T-helper 22 cell (primary cell): ENCODE measurements at places on chromosomes 7 and 10.

DNA sequence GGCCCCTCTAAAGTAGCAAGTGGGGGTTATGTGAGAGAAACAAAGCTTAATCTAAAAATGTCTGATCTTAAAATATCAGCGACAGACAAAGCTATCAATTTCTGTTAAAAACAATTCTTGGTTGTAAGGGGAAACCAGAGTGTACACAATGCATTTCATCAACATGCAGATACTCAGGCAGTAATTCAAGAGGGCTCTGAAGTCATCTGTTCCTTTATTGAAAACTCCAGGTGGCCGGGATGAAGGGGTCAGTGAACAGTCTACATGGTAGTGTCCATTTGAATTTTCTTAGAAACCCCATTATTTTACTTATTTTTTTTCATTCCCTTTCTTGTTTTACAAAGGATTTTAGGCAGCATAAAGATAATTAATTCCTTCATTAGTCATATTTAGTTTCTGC is 36.7 kb upstream of the BTBD16 start:
- DNase-seq = no peak

GRCh38 chr10:131440405-131441360 is 129.2 kb upstream of the TCERG1L start:
- DNase-seq = no peak

- DNase-seq = no peak
Measured at GRCh38 chr7:41103331-41103730, 599.6 kb downstream of the INHBA start.

DNA sequence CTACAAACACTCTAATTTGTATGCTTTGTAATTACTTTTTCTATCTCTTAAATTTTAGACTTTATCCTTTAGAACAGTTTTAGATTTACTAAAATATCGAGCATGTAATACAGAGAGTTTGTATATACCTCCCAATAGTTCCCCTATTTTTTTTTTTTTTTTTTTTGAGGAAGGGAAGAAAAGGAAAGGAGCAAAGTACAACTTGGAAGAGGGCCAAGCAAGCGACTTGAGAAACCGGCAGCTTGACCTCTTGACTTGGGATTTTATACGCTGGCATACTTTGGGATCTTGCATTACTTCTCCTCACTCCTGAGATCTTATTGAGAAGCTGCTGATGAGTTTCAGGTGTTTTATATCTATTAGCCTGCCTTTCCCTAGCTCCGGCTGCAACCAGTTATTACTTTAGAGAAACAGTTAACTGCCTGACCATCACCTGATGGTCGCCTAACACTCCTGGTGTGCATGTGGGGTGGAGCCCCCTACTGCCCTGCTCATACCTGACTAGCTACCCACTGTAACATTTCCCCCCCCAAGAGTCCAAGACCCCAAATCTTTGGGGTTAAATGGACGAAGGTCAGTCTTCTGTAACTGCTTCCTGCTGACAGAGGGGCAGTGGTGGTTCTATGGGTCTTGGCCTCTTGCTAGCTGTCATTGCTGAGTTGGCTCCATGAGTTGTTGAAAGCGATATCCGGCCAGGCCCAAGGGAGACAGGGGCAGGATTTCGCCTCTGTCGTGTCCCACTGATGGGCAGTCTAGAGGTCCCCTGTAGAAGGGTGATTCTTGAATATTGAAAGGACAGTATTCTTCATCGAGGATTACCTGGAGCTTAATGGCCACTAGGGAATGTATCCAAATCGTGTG is 28.5 kb downstream of the MKLN1 start:
- DNase-seq = no peak

DNA sequence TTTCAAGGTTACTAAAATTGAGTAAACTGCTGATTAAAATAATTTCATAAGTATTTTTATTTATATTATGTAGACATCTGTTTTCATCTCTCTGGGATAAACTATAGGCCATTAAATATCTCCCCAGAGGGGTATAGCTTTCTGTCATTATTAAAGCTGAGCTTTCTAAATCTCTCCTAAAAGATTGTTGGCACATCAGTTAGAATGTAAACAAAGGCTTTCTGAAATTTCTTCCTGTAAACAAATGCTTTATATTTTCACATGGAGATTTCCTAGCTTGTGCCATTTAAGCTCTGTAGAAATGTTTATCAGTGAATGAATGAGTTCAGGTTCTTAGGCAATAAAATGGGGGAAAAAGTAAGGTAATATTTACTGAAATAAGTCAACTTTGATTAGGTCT is 35.7 kb downstream of the PPP1R9A start:
- DNase-seq = no peak

GRCh38 chr7:91342346-91342745 is 78.1 kb downstream of the FZD1 start:
- DNase-seq = no peak

GRCh38 chr7:77197141-77197540 is 2.5 kb downstream of the FGL2 start:
- DNase-seq = no peak

DNA sequence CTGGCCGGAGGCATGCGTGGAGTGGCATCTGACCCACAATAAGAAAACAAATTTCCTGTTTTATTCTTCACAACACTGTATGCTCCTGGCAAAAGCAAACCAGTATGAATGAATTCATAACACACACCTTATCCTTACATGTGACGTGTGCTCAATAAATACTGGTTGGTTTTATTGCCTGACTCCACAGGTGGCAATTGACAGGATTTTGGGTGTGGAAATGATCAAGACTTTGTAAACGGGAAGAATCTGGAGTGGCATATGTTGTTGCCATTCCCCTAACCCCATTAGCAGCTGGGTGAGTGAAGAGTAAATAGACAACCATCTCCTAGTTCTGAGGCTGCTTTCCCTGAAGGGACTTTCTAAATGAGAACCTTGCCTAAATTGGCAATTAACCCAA is 215.5 kb upstream of the AOAH start:
- DNase-seq = no peak

GRCh38 chr7:108016841-108017775 is 14.1 kb upstream of the LAMB1 start:
- DNase-seq = no peak

DNA sequence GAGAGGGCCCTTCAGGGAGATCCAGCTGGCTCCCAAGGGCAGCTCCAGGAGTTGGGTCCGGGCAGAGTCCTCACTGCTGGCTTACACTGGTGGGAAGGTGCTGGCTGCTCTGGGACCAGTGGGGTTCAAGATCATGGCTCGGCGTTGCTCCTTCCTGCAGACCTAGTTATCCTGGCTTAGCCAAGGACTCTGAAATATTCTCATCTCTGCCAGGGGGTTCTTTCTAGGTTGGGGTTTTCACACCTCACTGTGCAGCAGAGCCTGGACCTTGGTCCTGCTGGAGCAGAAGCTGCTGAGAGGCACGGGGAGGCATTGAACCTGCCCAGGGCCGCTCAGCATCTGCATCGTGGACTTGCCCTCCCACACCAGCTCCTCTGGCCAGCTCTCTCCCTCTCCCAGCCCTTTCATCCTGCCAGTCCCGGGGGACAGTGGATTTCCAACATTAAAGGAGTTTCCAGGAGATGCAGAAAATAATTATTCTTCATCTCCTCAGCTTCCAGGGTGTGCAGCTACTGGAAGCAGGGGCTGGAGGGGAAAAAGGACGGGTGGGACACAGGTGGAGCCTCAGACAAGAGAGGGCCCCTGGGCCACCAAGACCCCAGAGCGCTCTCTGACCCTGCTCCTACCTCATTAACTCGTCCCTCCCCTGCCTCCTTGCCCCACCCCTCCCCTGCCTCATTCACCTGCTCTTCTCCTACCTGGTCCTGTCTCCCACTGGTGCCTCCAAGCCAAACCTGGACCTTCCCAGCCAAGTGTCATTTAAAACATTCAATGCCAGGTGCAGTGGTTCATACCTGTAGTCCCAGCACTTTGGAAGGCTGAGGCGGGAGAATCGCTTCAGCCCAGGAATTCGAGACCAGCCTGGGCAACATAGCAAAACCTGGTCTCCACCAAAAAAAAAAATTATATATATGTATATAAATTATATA is 42.5 kb downstream of the JAKMIP3 start:
- no peak for DNase-seq

GRCh38 chr10:4450169-4450568 is 375.8 kb upstream of the AKR1E2 start:
- no peak for DNase-seq

DNA sequence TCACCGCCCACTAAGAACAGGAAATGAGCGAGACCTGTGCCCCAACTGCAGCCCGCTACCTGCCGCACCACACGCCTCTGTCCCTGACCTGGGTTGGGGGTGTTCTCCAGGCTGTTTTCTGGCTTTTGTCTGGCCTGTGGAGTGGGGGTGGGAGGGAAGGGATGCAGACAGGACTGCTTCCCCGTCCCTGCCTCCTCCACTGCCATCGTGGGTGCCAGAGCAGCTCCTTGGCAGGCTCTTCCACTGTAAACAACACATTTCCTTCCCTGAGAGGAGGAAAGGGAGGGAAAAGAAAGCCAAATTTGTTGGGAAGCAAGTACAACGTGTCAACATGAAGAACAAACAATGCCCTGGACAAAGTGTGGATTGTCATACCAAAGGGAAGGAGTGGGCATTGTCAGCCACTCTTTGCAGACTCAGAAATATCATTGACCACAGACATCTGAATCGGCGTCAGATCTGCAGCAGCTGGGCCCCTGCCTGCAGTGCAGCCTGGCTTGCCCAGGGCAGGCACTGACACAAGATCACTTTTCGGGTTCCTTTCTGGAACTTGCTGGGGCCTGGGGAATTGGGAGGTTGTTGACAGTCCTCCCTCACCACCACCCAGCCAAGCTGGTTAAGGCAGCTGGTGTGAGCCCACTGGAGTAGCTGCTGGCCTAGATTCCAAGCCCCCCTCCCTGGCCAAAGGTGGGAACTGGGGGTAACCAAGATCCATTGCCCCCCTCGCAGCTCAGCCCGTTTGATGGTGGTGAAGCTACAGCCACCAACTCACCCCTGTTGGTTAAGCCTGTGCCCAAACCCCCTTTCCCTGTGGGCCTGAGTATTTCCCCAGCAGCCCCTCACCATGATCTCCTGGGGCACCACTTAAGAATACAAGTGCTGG is 22.6 kb upstream of the TRIM8 start:
- no peak for DNase-seq

GRCh38 chr7:150311711-150312110 is 11.4 kb upstream of the LRRC61 start:
- no peak for DNase-seq

DNA sequence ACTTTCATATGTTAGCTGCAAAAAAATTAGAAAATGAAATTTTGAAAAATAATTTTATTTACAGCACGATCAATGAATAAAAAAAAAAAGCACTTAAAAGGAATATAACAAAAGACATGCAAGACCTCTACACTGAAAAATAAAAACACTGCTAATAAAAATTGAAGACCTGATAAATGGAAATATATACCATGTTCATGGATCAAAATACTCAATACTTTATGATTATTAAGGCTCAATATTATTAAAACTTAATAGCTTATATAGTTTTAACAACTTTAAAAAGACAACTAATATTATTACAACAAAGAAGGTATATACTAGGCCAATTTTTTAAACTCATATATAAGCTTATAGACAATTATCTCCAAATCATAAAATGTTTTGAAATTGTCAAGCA is 143.0 kb downstream of the GFRA1 start:
- no peak for DNase-seq

GRCh38 chr10:13712476-13712836 is 125.7 kb downstream of the PRPF18 start:
- no peak for DNase-seq

DNA sequence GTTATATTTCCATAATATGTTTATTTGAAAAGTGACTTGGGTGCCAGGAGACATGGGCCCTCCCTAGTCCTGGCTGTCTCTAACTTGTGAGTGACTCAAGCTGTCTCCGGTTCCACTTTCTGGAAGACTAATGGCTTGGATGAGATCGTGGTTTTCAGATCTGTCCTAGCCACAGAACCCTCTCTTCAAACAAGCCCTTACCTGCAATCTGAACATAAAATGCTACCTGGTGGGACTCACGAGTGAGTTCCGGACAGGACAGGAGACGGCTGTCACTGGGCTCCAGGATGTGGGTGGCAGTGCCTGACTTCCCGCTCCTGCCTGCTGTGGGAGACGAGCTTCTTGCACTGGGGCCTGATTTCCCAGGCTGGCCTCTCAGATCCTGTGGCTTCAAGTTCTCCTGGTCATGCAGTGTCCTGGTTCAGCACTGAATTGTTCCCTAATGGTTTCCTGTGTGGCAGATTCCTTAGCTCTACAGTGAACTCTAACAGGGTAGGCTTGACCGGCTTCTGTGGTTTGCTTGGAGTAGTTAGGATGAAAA is 26.0 kb upstream of the PFKFB3 start:
- no peak for DNase-seq

- DNase-seq = no peak
Measured at GRCh38 chr10:5071411-5072198, 22.6 kb upstream of the AKR1C3 start.

DNA sequence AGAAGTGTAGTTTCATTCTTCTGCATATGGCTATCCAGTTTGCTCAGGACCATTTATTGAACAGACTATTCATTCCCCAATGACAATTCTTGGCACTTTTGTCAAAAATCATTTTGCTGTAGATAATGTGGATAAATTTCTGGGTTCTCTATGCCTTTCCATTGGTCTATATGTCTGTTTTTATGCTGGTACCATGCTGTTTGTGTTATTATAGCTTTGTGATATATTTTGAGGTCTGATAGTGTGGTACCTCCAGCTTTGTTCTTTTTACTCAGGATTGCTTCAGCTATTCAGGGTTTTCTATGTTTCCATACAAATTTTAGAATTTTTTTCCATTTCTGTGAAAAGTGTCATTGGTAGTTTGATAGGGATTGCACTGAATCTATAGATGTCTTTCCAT is 315.3 kb upstream of the KAT6B start:
- DNase-seq = no peak

DNA sequence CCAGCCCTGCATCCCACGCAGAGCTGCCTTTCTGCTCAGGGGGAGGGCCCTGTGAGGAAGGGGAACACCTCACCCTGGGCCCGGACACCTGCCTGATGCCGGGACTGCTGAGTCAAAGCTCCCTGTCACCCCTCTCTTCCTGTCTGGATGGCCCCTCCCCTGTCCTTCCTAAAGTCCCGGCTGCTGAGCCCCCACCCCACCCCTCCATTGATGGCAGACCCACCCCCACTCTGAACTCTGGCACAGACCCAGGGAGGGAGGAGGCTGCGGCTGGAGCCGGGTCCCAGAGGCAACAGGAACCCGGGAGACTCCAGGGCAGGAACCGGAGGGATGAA is 78.7 kb downstream of the ELFN1 start:
- no peak for DNase-seq

GRCh38 chr10:109114579-109114978 is 808.7 kb downstream of the XPNPEP1 start:
- no peak for DNase-seq

- DNase-seq = peak; percentile 30
Measured at GRCh38 chr10:33005322-33006301, 47.6 kb upstream of the ITGB1 start.

- DNase-seq = no peak
Measured at GRCh38 chr7:117895276-117895675, 22.0 kb upstream of the CTTNBP2 start.
